Mesothelial cell of epicardium (in vitro differentiated cells): ENCODE measurements at places on chromosomes 6 and 20. TPM values are rescaled to one million over a fixed set of nuclear protein-coding genes. Genes with fewer than 3 reads are reported as not detected.

GRCh38 chr6:108116546-108117426 lies 42.2 kb upstream of the OSTM1 start:
- DNase-seq = no peak

DNA sequence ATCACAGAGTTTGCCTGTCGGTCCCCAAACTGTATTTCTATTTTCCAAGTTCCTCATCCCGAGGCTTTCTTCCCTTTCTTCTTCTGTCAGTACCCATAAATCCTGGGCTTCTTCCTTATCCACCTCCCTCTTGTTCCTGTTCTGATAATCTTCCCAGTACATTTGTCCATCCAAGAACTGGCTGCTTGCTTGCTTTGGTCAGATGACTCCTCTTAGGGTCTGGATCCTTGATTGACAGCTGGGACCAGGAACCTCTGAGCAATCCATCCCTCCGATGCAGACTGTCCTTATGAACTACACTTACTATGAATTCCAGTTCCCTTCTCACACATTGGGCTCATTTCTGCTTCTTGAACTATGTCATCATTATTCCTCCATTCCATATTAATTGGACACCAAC lies 275.3 kb upstream of the CITED2 start:
- DNase-seq = no peak

PSORS1C2 gene
- not detected in 3 replicates for total RNA-seq

DNA sequence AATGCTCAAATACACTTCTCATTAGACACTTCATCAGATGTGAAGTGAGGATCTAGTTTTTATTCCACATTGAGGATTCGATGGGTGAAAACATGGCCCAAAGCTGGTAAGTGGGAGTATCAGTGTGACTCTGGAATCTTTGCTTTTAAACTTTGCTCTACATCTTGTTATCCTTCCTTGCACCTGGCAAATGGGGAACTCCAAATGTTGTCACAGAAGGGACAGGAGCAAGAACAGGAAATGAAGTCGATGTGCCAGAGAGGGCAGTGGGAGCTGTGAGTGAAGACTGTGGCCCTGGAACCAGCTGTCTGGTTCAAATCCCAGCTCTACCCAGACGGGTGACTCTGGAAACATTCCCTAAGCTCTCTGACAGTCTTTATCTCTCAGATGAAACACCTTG lies 86.7 kb upstream of the AGPAT4 start:
- DNase-seq = no peak

LY6G6C gene
- total RNA-seq = 0.89 to 1.4 TPM (median 1.3 TPM) in 3 replicates

- DNase-seq = no peak
Observed at GRCh38 chr20:1491860-1492642, 831 bp upstream of the SIRPB2 start.

- DNase-seq = no peak
Observed at GRCh38 chr6:15338476-15338875, 92.6 kb downstream of the JARID2 start.

CST4 gene
- not detected in 3 replicates for total RNA-seq

GJA1 gene
- total RNA-seq = 125 to 140 TPM (median 136 TPM) in 3 replicates

PRRT1 gene
- total RNA-seq = 3.0 to 4.5 TPM (median 3.4 TPM) in 3 replicates

DNA sequence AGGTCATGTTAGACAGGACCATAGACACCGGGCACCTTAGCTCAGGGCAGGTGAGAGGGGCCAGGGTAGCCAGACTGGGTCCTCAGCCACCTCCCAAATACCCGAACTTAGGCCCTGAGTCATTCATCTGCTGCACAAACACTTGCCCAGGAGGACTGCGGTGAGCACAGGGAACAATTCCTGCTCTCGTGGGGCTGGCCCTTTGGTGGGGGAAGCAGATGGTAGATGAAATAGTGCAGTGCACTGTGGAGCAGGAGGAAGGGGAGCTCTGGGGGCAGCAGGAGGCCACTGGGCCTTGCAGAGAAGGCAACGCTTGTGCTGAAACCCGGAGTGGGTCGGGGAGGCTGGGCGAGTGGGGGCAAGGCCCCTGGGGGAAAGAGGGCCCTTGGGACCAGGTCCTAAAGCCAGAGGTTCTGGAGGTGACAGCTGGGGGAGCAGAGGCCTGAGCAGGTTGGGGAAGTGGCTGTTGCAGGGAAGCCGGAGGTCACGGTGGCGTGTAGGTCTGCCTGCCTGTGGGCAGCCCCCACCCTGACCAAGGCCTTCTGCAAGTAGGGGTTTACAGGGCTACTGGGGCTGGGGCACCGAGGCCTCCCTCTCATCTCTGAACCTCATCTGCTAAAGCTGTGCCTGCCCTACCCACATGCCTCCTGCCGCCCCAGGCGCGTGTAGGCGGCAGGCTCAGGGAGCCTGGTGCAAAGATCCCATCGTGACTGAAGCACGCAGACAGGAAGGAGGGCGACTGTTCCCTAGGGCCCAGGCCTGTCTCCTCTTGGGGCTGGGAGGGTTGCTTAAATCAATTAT lies 4.7 kb upstream of the NPBWR2 start:
- DNase-seq = no peak

DNA sequence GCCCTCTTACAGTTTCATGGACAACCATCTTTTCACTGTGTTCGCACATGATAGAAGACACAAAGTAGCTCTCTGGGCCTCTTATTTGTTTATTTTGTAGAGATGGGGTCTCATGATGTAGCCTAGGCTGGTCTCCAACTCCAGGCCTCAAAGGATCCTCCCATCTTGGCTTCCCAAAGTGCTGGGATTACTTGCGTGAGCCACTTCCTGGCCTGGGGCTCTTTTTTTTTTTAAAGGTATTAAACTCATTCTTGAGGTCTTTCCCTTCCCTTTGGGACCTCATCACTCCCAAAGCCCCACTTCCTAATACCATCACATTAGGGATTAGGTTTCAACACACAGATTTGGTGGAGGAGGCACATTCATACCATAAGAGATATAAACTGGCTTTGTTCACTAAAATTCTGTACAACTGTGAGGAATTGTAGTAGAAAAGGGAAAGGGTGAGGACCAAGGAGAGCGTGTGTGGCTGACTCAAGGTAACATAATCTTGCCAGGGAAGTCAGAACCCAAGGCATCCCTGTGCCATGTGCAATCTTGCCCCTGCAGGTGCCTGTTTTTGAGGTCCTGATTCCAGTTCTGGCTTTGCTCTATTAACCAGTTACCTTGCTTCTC lies 45.5 kb downstream of the EIF2S2 start:
- DNase-seq = no peak

- no peak for DNase-seq
Observed at GRCh38 chr6:33547499-33547898, 32.6 kb downstream of the BAK1 start.

DNA sequence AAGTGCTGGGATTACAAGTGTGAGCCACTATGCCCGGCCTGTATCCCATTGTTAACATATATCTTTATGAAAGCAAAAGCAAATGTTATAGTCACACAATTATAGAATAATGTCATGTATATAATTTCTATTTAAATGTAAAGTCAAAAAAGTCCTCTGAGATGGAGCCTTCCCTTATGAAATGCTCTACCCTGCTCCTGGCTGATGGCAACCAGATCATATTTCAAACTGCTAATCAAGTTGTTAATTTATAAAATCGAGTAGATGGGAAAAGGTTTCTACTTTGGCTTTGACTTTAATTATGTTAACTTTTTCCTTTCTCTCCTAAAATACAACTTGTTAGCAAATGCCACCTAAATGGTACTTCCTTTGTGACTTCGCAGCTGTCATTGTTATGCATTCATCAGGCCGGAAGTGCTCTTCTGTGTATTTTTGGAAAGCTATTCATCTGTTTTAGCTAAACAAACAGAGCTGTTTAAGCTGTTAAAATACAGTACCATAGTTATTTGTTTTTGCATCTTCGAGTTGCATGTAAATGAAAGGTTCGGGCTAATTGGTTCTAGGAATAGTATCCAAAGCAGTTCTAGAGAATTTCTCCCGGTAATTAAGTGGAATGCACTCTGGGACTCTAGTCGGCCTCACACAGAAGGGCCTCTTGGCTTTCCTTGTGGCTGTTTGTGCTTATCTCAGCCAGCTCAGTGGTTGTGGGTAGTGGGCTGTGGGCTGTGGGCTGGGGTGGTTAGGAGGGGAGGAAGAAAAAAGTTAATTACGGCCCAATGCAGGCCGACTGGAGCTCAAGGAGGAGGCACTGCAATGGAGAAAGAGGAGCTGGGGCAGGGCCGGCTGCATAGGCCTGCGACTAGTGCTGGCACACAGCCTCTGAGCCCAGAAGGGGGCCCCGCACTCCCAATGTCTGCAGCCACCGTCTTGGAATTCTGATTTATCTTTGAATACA lies 34.8 kb downstream of the SLC35D3 start:
- DNase-seq = no peak

PTGIS gene
- total RNA-seq = 113 to 118 TPM (median 117 TPM) in 3 replicates

SIRPD gene
- not detected in 3 replicates for total RNA-seq

DNA sequence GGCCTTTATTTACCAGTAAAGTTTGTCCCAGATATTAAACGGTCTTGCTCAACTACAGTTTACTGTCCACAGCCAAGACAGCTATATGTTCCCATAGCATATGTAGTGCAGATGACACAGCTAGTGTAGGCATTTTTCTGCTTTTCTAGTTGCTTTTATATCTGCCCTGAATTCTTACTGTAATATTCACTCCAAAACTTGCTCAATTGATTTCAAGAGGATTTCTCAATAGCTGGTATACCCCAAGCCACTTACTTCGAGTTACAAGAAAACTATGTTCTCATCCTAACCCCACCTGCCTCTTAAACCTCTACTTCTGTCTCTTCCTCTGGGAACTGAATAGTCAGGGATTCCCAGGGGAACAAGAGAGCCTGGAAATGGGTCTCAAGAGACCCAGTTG lies 18.9 kb upstream of the ROS1 start:
- DNase-seq = no peak

- no peak for DNase-seq
Observed at GRCh38 chr6:25503686-25504085, 148.3 kb upstream of the SCGN start.

DNA sequence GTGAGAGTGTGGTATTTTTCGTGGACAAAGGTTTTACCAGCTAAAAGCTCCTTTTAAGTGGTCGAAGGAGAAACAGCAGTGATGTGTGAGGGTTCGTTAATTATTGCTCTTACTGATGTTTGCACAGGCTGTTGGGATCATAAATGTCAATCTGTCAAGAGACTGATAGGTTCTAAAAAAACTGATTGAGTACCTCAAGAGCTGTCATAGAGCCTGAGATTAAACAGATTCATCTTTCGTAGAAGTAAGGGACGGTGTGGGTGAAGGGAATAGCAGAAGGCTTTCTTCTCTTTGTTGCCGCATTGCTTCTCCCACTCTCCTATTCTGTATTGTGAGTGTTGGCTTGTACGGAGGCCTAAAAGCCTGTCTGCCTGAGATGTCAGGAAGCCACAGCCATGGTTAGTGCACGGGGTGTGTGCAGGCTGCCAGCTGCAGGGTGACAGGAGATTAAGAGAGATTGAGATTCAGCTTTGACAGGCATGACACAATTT lies 291.0 kb downstream of the ZFAND3 start:
- no peak for DNase-seq

FOXP4 gene
- 85.1 to 91.0 TPM (median 87.9 TPM) in 3 replicates for total RNA-seq

PI16 gene
- total RNA-seq = not detected in 3 replicates

DNA sequence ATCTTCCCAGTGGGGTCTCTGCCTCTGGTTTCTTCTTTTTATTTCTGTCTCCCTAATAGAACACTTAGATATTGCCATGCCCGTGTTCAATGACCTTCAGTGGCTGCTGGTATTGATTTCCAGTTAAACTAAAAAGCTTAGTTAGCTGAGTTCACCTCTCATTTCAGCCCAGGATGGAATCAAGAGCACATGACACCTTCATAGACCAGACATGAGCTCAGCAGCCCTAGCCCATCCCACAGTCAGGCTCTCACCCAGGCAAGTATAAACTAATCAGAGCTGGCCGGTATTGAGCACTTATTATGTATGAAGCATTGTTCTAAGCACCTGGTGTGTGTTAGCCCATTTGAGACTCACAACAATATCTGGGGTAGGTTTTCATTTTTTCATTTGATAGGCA lies 33.7 kb upstream of the PLEKHG1 start:
- DNase-seq = no peak

GRCh38 chr6:85864453-85865401 lies 222.0 kb upstream of the SYNCRIP start:
- no peak for DNase-seq

GRCh38 chr6:24738741-24739140 lies 19.8 kb upstream of the C6orf62 start:
- no peak for DNase-seq

GRCh38 chr6:18245642-18246041 lies 18.7 kb downstream of the DEK start:
- no peak for DNase-seq

MYH7B gene
- 0.73 to 1.8 TPM (median 1.3 TPM) in 3 replicates for total RNA-seq

- no peak for DNase-seq
Observed at GRCh38 chr20:63665708-63666107, 7.6 kb downstream of the RTEL1 start.

MYL9 gene
- total RNA-seq = 235 to 248 TPM (median 238 TPM) in 3 replicates
